ENCODE measurements at places on chromosomes 11 and 22.

GRCh38 chr22:40204321-40205116, 26.8 kb downstream of the TNRC6B start:
- DNase-seq, result no peak

DNA sequence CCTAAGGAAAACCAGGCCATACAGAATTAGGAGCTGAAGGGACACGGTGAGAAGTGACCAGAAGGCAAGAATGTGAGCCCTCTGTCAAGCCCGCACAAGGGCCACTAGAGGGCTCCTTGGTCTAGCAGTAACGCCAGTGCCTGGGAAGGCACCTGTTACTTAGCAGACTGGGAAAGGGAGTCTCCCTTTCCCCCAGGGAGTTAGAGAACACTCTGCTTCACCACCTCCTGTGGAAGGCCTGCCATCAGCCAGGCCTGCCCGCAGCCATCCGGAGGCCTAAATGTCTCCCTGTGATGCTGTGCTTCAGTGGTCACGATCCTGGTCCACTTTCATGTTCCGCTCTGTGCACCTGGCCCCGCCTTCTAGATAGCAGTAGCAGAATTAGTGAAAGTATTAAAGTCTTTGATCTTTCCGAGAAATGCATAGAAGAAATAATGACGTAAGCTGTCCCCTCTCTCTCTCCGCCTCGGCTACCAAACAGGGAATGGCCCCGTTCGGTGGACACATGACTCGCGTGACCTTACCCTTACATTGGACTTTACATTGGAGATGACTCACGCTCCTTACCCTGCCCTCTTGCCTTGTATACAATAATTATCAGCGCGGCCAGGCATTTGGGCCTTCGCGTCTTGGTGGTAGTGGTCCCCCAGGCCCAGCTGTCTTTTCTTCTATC, 10.7 kb upstream of the GSTP1 start:
- DNase-seq, result no peak

GRCh38 chr11:208181-208916, 841 bp downstream of the RIC8A start:
- peak; percentile 53 for DNase-seq

DNA sequence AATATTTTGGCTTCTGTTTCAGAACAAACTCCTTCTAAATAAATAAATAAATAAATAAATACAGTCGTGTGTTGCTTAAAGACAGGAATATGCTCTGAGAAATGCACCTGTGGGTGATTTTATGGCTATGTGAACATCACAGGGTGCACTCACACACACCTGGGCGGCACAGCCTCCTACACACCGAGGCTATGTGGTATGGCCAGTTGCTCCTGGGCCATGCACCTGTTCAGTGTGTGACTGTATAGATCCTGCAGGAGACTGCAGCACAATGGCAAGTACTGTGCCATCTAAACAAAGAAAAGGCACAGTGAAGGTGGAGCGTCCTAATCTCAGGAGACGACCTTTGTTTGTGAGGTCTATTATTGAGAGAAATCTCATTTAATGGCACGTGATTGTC, 1281.1 kb downstream of the TBC1D22A start:
- no peak for DNase-seq

DNA sequence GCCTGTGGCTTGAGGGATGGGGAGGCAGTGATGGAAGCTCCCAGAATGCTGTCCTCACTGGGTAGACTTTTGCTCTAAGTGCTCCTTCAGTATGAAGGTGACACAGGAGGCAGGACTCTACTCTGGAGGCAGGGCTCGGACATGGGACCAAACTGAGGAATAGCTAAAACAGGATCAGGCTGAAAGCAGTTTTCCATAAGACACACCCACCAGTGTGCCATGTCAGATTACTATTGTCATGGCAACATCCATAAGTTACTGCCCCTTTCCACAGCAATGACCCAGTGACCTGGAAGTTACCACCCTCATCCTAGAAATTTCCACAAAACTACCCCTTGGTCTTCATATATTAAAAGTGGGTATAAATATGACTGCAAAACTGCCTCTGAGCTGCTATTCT, 43.6 kb upstream of the GALNT18 start:
- DNase-seq, result no peak

- no peak for DNase-seq
Measured at GRCh38 chr22:25419247-25420113, 145.0 kb upstream of the GRK3 start.

- DNase-seq, result no peak
Measured at GRCh38 chr11:6604081-6604626, 580 bp downstream of the ILK start.

DNA sequence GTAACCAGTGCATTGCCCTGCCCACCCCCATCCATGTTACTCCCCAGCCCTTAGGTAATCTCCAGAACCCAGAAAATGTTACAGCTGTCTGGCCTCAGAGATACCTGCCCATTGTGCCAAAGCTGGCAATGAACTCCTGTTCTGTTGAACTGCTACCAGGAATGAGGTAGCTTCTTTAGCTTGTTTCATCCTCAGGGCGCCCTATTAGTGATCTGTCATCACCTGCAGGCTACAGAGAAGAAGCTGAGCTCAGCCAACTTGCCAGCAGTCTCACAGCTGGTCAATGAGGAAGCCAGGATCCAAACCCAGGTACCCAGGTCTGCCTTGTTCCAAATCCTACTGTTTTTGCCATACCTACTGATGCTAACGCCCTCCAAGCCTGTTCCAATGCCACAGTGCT, 88.7 kb downstream of the GALNT18 start:
- no peak for DNase-seq

- no peak for DNase-seq
Measured at GRCh38 chr11:123084454-123084853, 22.5 kb upstream of the HSPA8 start.

DNA sequence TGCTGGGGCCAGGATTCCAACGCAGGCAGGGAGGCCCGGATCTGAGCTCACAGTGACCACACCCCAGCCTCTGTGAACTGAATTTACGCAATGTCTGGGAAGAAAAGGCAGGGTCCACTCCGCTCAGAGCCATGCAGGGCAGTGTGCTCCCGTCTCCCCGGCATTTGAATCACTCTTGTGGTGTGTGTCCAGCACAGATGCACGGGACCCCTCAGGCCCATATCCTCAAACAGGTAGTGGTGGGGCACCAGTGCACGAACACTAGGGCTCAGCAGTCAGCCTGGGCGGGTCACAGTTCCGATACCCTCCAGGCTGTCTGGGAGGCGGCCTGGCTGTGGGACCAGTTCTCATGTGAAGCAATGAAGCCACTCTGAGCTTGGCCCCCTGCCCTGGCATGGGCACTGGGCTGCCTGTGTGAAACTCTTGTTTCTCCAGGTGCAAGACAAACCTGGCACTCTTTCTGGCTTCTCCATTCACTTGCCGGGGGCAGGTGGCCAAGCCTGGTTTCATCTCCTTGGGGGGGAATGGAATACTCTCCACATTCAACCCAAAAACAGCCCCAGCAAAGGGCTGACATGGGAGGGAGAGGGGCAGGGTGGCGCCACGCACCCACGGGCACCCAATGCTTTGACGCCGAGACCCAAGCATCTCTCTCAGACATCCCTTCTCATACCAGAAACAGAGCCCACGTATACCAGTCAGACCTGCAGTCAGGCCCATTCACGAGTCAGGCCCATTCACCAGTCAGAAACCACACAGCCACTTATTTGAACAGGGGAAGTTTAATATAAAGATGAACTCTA, 14.3 kb downstream of the DHCR7 start:
- DNase-seq, result no peak
